Activated CD8-positive, alpha-beta memory T cell treated with anti-CD3 and anti-CD28 coated beads, Interleukin-2, amount 50 U/mL, for 48 hours (primary cell): ENCODE measurements at places on chromosomes 7 and 10.

DNA sequence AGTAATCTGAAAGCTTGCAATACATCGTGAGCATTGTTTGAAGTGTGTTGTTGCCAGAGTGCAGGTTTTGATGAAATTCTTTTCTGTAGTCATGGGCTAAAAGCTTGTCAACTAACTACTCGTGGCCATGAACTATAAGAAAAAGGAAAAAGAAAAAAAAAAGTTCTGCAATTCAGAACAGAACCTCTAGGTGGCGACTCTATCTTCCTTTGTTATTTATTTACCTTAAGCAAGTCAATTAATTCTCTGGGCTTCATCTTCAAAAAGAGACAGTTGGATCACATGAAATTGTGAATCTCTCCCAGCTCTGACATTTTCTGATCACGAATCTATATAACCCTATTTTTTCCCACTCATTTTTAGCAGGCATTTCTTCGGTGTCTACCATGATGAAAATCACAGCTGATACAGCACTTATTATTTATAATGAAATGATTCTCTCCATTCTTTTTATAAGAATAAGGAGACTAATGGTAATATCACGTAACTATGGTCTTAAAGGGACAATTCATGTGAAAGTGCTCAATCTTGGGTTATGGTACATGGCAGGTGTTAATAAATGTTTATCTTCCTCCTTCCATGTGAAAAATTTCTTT lies 18.8 kb downstream of the TMEM196 start:
- DNase-seq: no peak

- no peak for DNase-seq
Measured at GRCh38 chr10:88783724-88784123, 18.8 kb upstream of the LIPM start.

- no peak for DNase-seq
Measured at GRCh38 chr7:153566324-153566723, 485.9 kb upstream of the DPP6 start.

DNA sequence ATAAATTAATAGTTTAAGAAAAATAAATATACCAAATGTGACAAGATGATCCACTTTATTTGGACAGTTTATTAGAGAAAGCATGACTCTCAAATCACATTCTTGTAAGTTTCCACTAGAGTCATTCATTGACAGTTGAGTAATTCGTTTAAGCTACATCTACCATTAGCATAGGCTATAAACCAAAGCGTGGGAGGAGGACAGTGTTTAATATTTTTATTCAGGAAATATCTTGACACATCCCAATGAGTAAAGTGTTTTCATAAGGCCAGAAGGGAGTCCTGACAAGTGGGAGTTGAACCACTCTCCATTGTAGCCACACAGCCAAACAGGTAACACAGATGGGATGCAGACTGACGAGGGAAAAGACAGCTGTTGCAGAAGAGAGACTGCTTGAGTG lies 386.5 kb upstream of the SEMA3D start:
- no peak for DNase-seq

GRCh38 chr10:72140850-72141249 lies 52.5 kb upstream of the SPOCK2 start:
- no peak for DNase-seq

DNA sequence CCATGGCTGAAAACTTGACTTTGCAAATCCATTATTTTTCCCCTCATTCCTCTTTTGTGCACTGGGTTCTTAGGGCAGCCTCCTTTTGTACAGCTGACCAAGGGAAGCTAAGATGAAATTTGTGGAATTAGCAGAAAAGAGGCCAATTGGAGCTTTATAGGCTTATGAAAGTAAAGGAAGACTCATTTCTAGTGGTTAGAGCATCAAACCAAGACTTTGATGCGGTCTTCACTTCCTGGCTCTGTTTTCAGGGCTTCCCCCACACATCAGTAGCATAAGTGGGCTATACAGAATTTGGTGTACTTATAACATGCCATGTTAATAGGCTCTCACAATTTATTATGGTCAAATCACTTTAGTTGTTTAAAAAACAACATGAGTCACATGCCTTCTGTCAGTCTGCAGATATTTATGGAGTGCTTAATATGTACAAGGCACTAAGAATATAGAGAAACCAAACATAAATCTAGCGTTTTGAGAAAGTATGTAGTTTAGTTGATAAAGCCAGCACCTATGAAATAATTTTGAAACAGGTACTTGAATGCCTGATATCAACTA lies 5.7 kb downstream of the AUTS2 start:
- DNase-seq: no peak

GRCh38 chr7:55342216-55342871 lies 22.8 kb upstream of the LANCL2 start:
- no peak for DNase-seq

DNA sequence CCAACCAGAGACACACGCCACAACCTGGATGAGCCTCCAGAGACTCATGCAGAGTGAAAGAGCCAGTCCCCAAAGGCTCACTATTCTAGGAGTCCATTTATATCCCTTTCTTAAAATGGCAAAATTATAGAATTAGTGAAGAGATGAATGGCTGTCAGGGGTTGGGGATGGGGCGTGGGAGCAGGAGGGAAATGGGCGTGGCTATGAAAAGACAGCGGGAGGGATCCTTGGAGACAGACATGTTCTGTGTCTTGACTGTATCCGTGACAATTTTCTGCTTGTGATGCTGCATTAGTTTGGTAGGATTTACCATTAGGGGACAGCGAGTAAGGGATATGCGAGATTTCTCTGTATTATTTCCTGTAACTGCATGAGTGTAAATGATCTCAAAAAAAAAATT lies 33.0 kb downstream of the FAM53B start:
- DNase-seq: no peak

DNA sequence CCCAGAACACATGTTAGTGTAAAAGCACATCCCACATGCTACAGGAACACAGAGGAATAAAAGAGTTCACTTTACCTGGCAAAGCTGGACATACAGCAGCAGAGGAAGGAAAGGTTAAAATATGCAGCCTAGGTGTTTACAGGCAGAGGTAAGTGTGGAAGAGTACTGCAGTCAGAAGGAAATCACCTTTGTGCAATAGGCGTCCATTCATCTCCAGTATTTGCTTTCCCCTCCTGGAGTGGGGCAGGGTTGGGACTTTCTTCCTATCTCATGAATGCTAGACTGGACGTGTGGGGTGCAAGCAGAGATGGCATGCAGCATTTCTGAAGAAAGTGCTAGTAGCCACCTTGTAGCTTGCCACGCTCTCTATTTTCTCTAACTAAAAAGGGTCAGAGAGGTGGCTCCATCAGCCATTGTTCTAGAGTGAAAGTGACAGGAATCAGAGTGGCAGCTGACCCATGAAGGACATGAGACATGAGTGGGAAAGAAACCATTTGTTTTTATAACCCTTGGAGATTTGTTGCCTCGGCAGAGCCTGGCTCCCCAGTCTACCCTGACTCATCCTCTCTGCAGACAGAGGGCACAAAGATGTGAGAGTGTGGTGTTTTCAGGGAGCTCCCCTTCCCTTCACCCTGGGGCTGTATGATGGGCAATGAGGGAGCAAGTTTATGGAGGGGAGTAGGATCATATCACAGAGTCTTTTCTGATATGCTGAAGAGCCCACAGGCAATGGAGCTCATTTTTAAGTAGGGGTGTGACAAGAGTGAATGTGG lies 101.2 kb upstream of the SEC61G start:
- DNase-seq: no peak

DNA sequence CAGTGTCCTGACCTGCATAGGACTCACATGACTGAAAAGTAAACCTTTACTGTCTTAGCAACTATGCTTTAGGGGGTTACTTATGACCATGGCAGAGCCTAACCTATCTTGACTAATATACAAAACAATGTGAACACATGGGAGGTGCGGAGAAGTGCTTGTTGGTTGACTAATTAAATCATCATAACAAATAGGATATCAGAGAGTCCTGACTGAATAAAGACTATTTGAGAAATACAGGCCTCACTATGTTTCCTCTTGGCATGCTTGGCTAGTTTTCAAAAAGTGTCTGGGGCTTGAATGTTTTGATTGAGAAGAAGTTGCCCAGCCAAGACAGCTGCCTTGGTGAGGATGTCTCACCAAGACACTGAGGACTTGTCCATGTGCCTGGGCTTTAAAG lies 104.4 kb upstream of the PHYHIPL start:
- no peak for DNase-seq

GRCh38 chr7:116511552-116512519 lies 12.3 kb downstream of the CAV2 start:
- no peak for DNase-seq

DNA sequence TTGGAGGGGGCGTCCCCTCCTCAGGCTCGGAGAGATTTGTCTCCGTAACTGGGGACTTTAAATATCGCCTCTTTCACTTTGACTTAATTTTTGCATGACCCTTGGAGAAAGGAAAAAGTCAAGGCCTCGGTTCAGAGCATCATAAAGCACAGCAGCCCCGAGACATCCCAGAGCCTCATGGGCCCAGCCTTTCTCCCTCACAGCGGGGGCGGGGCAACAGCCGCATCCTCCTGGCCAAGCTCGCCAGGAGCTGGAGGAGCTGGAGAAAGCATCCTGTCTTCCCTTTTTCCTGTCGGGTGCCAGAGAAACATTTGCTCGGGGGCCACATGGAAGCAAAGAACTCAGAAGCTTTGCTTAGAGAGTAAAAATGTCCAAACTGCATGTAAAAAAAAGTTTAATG lies 43.6 kb upstream of the DPYSL4 start:
- DNase-seq: no peak

GRCh38 chr10:48509974-48510692 lies 94.7 kb downstream of the ARHGAP22 start:
- DNase-seq: no peak

DNA sequence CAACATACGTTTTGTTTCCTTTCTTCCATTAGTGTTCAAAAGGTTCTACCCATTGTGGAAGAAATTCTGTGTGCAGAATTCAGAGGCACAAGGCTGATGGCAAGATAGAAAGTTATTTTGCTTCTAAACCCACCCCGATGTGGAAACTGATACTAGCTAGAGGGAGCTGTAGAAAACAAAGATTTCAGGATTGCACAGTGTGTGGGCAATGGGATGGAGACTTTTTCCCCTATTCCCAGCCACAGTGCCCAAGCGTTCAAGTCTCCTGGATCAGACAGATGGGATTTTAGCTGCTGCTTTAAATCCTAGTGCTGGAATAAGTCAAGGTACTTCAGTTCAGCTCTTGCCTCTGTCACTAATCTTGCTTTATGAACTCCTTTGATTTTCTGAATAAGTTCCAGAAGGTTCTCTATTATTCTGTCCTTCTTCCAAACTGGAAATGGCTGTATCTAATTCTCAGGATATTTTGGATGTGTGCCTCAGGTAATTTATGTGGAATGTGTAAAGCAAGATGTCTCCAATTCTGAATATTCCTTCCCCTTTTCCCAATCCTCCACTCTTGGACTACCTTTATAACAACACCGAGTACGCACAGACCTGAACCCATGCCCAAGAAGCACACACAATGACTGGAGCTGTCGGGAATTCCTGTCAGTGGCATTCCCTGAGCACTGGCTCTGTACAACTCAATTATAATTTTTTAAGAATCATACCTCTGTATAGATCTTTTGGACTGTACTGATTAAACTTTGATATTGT lies 473.0 kb downstream of the PLXDC2 start:
- DNase-seq: no peak

GRCh38 chr7:140263277-140263676 lies 86.5 kb upstream of the KDM7A start:
- DNase-seq: no peak

GRCh38 chr10:42809676-42810075 lies 27.1 kb downstream of the BMS1 start:
- no peak for DNase-seq

DNA sequence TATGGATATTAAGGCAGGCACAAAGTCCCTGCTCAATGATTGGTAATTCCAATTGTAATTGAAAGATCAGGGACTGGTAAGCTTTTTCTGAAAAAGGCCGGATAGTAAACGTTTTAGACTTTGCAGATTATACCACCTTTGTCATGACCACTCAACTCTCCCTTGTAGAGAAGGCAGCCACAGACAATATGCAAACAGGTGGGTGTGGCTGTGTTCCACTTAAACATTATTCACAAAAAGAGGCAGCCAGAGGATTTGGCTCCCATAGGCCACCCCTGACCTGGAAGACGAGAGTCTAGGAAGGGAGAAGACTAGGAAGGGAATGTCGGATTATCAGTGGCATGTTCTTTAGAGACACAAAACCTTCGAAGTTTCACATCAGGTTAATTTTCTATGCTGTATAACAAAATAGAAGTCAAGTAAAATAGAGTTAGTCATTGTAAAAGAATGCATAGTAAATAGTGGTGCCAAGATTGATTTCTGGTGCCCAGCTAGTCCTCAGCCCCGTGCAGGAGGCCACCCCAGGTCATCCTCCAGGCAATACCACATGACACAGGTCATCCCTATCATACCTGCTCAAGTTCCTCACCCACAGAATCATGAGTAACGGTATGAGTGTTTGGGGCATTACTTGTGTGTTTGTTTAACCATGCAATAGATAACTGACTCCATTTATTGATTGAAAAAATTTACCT lies 193.8 kb downstream of the PLPP4 start:
- no peak for DNase-seq

- no peak for DNase-seq
Measured at GRCh38 chr10:24826009-24826408, 102.3 kb upstream of the ARHGAP21 start.

DNA sequence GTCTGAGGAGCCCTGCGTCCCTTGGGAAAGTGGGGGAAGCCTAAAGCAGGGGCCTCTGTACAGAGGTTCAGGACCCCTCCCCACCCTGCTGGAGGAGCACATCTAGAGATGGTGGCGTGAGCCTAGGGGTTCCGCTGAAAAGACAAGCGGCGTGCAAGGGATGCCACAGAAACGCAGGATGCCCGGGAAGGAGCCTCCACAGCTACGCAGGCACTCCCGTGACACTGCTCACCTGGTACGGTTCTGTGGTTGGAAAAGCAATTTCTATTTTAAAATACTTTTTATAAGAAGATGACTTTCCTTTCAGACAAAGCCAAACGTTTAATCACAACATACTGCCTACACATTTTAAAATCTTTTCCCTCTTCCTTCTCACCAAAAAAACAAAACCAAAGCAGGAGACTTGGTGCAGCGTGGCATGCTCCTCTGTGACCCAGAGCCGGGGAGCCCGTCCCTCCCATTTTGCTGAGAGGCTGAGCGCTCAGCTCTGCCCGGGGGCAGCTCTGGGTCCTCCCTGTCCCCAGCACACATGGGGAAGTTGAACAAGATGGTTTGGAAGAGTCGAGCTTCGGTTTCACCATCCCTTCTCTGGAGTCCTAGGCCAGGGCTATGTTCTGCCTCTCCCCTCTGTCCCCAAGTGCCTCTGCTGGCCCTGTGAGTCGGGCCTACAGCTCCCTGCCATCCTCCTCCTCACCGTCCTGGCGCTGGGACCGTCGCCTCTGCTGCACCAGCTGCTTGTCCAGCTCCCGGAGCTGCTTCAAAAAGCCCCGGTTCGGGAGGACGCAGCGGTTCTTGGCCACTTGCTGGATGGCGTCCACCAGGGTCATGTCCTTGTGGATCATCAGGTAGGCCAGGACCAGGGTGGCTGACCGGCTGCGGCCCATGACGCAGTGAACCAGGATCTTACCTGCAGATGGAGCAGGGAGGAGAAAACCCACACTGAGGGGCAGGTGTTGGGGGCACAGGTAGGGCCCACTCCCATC lies 74.0 kb upstream of the SAMD8 start:
- DNase-seq: peak; percentile 50

GRCh38 chr10:18984531-18984930 lies 64.1 kb upstream of the MALRD1 start:
- DNase-seq: no peak

- DNase-seq: no peak
Measured at GRCh38 chr10:19333631-19334030, 285.0 kb downstream of the MALRD1 start.
